ENCODE measurements at places on chromosomes 5 and 9.
A peak's percentile ranks its signal among the peaks of the same experiment; 100 is the strongest.

- DNase-seq = no peak
These were observed 9.5 kb downstream of the SH3PXD2B start for GRCh38 chr5:172444626-172445365.

- no peak for DNase-seq
These were observed 72.7 kb upstream of the STXBP1 start for GRCh38 chr9:127539259-127539981.

DNA sequence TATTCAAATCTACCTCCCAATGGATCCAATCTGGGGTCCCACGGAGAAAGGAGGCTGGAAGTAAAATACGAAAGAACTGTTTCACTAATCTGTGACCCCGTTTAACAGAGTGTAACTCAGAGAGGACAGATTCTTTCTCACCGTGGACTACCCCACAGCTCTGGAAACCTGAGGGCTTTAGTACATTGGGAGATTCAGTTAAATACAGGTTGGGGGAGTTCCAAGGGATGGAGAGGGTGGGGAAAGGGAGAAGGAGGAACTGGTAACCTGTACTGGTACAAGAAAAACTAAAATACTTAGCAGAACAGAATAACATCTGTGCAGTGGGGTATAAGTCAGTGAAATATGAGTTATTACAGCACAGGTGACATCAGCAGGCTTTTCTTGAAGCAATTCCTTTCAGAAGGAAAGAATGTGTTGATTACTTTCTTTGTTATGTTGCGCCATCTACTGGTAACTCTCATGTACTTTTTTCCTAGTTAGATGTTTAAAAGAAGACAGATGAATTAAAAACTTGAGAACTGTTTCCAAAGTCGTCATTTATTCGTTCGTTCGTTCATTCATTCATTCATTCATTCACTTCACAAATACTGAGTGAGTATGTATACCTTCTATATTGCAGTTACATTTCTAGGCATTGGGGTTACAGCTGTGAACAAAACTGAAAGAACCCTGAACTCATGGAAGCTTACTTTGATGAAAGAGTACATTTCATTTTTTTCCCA is 30.0 kb upstream of the STOM start:
- no peak for DNase-seq

- DNase-seq = no peak
These were observed 25.7 kb upstream of the CDKN2AIPNL start for GRCh38 chr5:134437340-134437846.

DNA sequence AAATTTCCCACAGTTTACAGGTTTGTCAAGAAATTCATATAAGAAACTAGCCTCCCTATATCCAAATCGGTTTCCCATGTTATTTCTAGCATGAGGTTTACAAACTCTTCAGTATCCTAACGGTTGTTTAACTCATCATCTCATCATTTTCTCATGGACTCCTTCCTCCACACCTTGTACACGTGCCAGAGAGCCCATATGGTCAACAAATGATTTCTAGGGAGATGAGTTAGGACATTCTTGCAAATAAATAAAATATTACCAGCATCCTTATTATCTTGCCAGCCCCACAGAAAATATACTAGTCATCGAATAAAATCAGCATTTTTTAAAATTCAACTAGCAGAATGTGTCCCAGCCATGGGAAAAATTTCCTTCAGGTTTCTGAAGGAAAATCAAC is 285.2 kb downstream of the EBF1 start:
- no peak for DNase-seq

DNA sequence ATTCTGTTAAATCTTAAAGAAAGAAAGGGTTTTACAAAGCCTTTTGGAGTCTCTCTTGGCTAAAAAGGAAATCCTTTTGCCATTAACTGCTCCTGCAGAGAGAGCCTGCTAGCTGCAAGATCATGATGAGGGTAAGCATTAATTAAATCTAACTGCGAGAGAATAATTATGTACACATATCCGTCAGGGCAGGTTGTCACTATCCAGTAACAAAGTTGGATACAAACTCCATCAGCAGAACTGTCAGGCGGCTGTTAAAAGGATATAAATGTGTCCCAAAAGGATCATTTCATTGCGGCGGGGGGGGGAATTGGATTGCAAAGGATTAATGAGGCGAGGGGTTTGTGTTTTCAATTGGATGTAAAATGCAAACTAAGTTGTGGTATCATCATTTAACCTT is 289.3 kb downstream of the ASTN2 start:
- no peak for DNase-seq

DNA sequence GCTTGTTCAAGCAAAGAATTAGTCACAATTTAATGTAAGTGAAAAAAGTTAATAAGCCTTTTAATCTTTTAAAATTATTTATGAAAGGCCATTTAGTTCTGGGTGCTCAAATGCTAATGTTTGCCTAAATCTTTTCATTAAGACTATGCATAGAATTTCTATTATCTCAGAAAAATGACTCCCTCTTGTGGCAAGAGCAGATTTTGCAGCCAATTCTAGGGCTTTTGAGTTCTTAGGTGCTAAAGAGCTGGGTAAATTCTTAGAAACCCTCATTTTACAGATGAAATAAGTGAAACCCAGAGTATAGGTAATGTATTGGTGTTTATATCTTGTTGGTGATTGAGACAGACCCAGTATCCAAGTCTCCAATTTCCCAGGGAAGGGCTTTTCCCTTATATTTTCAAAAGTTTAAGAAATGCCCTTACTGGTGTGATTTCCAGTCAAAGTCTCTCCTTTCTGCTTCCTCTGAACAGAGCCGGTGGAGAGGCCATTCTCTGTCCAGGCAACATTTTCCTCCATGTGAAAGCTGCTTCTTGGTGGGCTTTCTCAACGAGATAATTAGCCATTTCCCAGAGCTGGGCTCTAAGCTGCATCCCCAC is 24.1 kb upstream of the PCSK5 start:
- peak; percentile 22 for DNase-seq

DNA sequence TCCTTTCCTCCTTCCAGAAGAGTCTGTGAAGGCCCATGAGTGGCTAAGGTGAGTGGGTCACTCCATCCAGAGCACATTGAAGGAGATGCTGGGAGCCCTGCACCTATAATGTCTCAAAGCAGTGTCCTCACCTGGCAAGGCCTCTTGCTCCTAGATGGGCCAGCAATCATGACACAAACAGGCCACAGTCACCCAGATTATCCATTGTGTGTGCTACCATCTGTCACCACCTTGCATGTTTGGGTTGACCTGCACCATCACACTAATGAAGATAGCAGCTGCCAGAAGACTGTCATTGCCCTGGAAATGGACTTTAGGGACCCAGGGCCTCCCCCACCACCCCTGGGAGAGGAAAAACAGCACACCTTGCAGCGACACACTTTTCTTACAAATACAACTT is 69.6 kb downstream of the GABBR2 start:
- DNase-seq = no peak

DNA sequence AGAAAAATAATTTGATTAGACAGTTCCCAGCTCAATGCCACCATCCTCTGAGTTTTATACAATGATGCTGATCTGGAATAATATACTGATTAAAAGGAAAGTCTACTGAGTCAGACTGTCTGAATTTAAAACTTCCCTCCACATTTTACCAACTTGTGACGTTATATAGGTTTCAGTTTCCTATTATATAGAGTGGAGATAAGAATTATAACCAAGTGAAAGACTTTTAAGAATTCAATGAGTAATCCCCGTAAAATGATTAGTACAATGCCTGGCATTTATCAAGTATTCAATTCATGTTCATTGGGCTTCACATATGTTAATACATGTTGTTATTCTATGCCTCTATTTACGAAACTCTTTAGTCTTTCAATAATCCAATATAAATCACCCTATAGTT is 166.0 kb downstream of the CDH9 start:
- no peak for DNase-seq

GRCh38 chr5:11415751-11416150 is 488.5 kb downstream of the CTNND2 start:
- no peak for DNase-seq

DNA sequence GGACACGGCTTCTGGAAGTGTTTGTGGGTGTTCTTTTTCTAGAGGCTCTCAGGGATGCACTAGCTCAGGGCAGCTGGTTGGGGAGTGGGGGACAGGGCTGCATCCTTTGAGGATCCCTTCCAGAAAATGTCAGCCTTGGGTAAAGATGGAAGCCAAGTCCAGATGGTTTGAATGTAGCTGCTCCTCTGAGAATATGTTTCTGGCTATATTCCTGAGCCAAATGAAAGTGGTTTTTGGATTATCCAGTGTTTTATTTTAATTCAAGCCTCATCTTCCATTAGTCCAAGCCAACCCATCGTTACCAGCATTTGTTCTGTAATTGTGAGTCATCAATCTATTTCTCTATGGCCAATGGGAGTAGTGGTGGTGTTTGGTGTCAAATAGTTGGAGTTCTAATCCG is 70.4 kb downstream of the SPRY4 start:
- no peak for DNase-seq

DNA sequence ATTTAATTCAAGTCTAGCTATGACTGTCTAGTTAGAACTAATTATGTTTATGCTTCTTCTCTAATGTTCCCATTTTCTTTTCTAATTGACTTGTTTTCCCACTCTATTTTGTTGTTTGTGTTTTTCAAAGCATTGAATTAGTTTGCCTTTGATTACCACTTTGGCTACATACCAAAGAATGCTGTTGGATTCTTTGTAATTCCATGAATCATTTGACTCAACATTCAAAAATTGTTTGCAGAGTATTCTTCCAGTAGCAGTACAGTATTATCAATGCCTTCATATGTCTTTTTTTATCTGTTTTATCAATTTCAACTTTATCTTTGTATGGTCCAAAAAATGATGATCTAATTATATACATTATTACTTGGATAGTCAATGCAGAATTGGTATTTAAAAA is 288.7 kb downstream of the RFX3 start:
- no peak for DNase-seq

DNA sequence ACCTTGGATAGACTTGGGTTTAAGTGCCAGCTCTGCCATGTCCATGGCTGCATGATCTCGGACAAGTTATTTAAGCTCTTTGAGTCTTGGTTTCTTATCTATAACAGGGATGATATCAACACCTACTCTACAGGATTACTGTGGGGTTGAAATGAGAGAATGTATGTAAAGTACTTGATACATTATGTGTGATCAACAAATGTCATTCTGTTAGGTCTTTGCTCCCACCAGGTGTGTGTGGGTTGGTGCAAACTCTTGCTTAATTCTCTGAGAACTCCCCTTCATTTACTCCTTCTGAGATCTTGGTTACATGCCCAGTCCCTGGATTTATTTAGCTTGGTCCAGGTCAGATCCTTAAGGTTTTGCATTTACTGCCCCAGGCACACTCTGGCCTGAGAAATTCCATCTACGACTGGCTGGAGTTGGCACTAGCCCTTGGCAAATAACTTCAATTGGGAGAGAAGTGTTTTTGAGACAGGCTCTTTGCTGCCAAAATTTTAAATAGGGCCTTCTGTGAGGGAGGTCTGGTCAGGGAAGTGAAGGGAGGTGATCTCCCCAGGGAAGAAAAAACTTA is 63.5 kb upstream of the KLF9 start:
- no peak for DNase-seq

DNA sequence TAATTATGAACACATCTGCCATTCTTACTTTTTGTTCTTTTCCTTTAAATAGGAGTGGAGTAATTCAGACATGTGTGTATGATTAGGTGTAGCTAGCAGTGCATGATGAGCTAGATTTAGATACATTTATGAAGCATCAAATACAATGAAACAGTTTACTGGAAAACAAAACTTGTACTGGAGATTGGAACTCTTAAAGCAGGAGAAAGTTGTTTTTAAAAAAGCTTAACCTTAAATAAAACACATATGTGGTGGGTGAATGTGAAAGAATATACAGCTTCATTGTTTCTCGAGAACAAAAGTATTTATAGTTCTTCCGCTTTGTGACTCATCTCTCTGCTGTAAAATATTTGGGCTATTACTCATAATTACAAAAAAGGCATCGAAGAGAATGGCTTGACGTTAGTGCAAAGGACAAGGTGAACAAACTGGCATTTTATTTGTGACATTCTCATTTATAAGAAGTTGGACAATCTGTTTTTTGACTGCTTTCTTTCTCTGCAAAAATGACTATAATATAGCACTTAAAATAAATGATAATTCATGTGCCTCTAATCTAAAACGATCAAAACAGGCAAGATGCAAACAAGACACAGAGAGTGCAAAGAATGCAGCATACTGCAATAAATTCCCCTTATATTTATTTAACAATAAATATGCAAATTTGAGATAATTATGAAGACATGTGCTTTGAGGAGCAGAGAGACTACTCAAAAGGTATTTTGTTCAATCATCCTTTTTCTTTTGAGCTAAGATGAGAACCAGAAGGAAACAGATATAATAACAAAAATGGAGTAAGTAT is 478.8 kb downstream of the CETN3 start:
- DNase-seq = no peak

- DNase-seq = no peak
These were observed 144.9 kb downstream of the FAM114A2 start for GRCh38 chr5:153893817-153894216.

GRCh38 chr5:88657906-88658775 is 224.8 kb downstream of the MEF2C start:
- DNase-seq = no peak

- DNase-seq = no peak
These were observed 1.6 kb downstream of the WWC1 start for GRCh38 chr5:168292786-168293696.

DNA sequence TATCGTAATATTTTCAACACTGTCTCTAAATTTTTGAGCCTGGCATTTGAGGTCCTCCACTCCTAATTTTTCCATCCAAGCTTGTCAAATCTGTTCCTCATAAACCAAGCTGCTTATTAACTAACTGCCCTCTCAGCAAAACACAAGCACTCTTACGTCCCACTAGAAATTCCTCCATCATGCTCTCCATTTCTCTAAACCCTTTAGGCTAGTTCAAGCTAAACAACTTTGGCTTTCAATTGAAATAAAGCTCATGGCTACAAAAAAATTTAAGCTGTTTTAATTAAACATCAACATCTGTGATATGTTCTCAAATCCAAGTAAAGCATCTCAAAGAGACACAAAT is 45.7 kb downstream of the RNF145 start:
- no peak for DNase-seq

DNA sequence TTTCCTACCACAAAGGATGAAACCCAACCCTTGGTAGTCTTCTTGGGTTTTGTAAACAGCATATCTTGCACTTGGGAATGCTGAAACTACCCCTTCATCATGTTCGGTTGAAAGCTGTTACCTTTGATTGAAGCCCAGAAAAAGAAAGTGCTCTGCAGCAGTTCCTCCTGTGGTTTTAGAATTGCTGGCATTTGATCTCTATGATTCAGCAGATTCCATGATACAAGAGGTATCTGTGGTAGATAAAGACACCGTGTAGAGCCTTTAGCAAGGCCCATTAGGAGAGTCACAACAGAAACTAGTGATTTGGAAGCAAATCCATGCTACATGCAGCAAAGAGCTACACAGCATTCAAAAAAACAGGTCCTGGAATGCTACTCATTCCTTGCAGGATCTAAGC is 557.0 kb downstream of the TLE1 start:
- no peak for DNase-seq

- no peak for DNase-seq
These were observed 559.0 kb upstream of the DAP start for GRCh38 chr5:11319836-11320580.
